ENCODE measurements at places on chromosomes 13 and 19.

DNA sequence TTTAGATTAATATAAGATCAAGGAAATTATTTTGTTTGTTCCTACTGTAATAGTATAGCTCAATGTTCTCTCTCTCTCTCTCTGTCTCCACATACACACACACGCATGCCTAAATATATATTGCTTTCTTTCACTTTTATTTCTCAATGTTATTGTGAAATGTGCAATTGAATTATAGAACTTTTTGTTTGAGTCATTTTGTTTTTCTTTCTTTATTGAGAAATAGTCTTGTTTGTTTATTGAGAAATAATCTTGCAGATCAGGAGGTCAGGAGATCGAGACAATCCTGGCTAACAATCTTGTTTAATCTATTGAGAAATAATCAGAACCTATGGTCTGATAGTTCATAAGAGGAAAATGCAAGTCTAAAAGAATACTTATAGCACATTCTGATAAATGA lies 1581.3 kb downstream of the EFNB2 start:
- no peaks in the 10 kb centered on the region for H3K27me3 ChIP-seq
- no peak overlapping the region for H3K4me3 ChIP-seq
- no peak overlapping the region for H3K27ac ChIP-seq
- no peaks in the 10 kb centered on the region for H3K4me1 ChIP-seq
- no peak for DNase-seq

DNA sequence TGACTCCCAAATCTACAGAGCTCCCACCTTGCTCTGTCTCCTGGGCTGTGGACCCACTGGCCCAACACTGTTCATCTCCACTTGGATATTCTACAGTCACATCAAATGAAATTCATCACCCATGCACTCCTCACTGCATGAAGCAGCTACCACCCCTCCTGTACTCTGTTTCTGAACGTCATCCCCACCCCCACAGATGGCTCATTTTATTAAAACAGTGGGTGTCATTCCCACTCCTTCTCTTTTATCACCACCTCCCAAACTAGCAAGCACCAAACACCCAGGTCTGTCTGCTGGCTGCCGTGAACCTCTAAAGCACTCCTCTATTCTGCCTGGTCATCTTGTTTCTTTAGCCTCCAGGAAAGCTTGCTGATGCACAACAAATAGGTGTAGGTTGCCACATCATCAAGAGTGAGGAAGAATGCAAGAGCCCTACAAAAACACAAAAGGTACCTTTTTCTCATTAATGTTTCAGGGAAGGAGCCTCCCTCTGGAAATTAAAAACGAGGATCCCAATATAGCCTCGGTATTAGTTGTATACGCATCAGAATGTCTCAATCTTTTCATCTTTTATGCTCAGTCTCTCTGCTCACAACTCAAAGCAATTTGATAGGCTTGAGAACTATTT lies 91.8 kb downstream of the MIPEP start:
- no peaks in the 10 kb centered on the region for H3K27me3 ChIP-seq
- no peak overlapping the region for H3K27ac ChIP-seq
- DNase-seq, result no peak
- H3K4me3 ChIP-seq, result no peak overlapping the region
- no peaks in the 10 kb centered on the region for H3K4me1 ChIP-seq

DNA sequence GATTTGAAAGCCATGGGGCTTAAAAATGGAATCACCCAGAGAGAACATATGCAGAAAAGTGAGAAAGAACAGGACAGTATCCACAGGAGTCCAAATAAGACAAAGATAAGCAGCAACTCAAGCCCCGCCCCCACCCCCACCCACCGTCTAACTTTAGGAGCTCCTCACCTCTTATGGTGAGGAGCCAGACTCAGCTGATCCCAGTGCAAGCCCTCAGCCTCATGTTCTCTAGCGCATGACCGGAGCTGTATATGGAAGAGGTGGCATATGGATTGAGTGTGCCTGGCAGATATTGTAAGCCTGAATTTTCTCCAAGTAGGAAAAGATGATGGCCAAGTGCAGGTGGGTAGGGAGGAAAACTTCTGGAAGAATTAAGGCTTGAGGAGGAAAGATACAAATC lies 36.4 kb upstream of the DCT start:
- no peaks in the 10 kb centered on the region for H3K27me3 ChIP-seq
- DNase-seq, result no peak
- H3K36me3 ChIP-seq, result no peaks in the 10 kb centered on the region

- no peaks in the 10 kb centered on the region for H3K36me3 ChIP-seq
- DNase-seq, result no peak
- H3K4me1 ChIP-seq, result no peaks in the 10 kb centered on the region
- H3K4me3 ChIP-seq, result no peak overlapping the region
- no peak overlapping the region for H3K27ac ChIP-seq
These were observed 16.9 kb downstream of the CERS1 start for GRCh38 chr19:18878858-18879578.

DNA sequence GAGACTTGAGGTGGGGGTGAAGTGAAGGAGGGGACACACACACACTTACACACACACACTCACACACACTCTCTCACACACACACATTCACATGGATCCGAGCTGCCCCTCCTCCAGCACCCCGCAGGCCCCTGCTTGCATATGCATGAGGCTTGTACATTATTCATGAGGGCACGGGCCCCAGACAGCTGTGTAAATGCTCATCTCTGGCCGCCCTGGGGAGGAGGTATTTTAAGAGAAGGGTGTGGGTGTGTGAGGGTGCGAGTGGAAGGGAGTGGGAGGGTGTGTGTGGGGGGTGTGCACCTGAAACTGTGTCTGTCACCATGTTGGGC lies 2.4 kb downstream of the NCAN start:
- DNase-seq, result no peak
- no peaks in the 10 kb centered on the region for H3K4me1 ChIP-seq
- H3K27me3 ChIP-seq, result peaks cover 14% of the 10 kb centered on the region
- H3K4me3 ChIP-seq, result no peak overlapping the region
- H3K36me3 ChIP-seq, result no peaks in the 10 kb centered on the region

DNA sequence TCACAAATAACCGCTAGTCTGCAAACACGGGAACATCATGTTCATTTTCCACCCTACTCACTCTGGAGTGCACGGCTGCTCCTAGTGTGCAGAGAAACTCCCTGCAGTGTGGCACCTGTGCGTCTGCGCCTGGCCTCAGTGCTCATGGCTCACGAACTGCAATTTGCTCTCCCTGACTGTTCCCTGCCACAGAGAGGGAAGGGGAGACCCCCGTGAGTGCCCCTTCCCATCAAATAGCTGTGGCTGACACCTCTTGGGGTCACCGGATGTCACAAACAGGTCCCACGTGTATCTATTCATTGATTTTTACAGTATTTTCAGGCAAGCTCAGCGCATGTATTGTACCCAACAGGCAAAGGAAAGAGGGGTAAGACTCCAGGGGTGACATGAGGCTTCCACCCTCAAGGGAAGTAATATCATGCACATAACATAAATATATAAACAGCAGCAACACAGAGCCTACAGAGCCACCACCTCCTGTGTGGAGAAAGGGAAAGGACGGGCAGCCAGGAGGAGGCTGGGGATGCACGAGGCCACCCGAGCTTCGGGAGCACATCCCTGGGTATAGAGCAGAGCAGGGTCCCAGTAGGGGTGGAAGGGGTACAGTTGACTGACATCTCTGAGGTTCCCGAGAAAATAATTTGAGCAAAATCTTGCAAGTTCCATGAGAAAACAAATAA lies 140.3 kb upstream of the SOX1 start:
- no peaks in the 10 kb centered on the region for H3K27me3 ChIP-seq
- no peak for DNase-seq
- H3K4me3 ChIP-seq, result no peak overlapping the region
- no peak overlapping the region for H3K27ac ChIP-seq
- no peaks in the 10 kb centered on the region for H3K4me1 ChIP-seq

- no peaks in the 10 kb centered on the region for H3K27me3 ChIP-seq
- no peaks in the 10 kb centered on the region for H3K36me3 ChIP-seq
- DNase-seq, result no peak
- peak overlapping the region; percentile 70 for H3K27ac ChIP-seq
These were observed 4.6 kb downstream of the COL4A2 start for GRCh38 chr13:110311443-110312338.

DNA sequence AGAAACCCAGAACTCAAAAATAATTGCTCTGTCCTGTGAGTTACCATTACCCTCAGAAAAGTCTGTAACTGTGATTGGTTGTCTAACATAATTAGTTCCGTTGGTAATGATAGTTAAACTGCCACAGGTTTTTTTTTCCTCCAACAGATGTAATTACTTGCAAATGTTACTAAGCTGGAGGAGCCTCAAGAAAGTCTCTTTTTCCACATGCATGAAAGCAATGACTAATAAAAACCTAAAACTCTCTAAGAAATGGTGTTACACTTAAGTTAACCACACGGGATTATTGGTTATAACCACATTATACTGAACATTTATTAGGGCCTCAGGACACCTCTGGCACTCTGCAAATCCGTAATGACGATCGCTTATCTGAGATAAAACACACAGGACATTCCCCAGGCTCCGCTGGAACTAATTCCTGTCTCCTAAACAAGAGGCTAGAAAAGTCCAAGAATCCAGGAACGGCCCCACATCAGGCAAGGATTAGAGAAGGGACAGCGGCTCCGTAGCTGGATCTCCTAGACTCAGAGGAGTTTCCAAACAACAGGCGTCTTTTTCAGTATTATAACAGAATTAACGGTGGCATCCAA lies 753 bp downstream of the ZNF235 start:
- peaks cover 2% of the 10 kb centered on the region for H3K4me1 ChIP-seq
- no peak for DNase-seq
- H3K27ac ChIP-seq, result no peak overlapping the region
- H3K36me3 ChIP-seq, result peaks cover 2% of the 10 kb centered on the region

Measured in kidney (tissue), 22 donors.